ENCODE measurements at places on chromosomes 13 and 19.

GRCh38 chr13:26899202-26899601 lies 138.6 kb upstream of the GPR12 start:
- no peak for DNase-seq

- no peak for DNase-seq
Measured at GRCh38 chr19:38024992-38025908, 118.2 kb downstream of the SIPA1L3 start.

DNA sequence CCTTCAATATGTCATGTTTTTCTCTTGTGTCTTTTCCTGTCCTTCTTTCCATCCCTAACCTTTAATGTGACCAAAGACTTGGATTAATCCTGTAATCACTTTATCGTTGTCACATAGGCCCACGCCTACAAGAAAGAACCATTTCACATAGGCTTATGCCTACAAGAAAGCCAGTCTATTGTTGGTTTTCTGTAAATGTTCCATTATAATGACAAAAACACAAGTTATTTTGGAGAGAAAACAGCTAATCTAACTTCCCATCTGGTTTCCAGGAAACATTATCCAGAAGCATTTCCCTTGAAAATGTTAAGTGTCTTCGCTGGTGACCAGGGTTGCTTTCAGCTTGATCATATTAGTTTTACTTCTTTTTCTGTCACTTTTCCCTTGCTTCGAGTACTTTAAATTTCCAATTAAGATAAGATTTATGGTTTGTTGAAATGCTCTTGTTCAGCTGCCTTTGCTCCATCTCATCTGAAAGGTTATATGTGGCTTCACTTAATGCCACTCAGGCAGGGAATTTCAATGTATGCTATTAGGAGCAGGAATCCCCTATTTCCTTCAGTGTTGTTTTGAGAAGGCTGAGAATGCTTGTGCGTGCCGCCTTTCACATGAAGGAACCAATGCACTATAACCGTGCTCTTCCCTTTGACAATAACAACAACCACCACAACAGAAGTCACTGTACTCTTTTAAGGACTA lies 708.2 kb downstream of the EFNB2 start:
- no peak for DNase-seq

DNA sequence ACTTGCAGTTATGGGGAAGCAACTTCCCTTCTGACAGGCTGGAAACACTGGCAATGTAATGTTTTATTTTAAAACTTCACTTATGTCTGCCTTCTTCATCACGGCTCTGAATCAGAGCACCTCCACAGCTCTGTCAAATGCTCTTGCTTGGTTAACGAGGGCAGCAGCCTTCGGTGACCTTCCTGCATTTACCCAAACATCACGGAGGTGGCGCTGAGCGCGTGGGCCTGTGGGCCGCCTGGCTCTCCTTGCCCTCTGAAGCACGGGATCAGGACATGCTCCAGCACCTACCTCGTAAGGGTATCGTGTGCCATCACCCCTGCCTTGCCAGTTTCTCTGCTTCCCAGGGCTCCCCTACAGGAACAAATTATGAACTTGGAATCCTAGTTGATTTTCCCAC lies 310.0 kb downstream of the TEX29 start:
- no peak for DNase-seq

GRCh38 chr19:57302727-57303401 lies 17.4 kb upstream of the ZNF543 start:
- DNase-seq: no peak

DNA sequence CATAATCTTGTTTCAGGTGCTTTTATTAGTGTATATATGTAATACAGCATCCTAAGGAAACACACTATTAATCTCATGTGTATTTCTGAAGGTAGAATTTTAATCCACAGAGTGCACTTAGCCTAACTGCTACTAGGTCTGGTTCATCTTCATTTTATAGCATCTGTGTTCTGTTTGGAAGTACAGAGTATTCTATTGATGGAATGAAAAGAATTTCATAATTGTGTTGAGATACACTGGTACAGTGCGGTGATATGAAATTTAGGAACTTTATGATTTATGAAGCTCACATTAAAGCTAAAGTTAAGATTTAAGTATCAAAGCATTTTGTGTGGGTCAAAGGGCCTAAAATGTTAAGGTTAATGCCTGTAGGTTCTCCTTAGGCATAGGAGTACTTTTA lies 6.0 kb downstream of the PCDH17 start:
- no peak for DNase-seq

GRCh38 chr19:2478278-2478755 lies 2.4 kb downstream of the GADD45B start:
- DNase-seq: no peak

DNA sequence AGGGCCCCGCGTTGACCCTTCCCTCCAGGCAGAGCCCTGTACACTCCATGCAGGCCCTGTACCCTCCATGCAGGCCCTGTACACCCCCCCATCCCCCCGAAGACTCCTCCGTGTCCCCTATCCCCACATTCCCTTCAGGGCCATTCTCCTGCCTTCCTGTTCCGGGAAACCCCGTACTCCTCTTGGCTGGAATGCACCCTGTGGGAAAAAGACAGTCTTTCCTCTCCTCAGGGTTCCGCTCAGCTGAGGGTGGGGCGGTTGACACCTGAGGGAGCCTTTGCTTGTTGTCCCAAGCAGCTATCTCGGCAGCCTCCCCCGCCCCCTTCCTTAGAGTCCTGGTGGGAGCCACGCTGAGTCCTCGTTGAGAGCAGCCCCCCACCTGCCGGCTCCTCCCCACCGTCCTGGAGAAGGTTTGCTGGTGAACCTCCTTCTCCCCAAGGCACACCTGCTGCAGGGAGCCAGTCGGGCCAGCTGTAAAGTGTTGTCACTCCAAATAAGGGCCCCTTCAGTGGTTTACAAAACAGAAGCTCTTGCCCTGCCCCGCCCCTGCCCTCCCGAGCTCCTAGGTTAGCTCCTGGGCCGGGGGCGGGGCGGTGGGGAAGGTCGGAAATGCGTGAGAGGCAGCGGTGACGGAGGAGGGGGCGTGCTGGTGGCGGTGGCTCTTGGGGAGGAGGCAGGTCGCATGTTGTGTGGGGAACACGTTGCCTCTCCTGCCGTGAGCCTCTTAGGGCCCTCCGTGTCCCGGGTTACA lies 1.5 kb downstream of the GNA11 start:
- no peak for DNase-seq

DNA sequence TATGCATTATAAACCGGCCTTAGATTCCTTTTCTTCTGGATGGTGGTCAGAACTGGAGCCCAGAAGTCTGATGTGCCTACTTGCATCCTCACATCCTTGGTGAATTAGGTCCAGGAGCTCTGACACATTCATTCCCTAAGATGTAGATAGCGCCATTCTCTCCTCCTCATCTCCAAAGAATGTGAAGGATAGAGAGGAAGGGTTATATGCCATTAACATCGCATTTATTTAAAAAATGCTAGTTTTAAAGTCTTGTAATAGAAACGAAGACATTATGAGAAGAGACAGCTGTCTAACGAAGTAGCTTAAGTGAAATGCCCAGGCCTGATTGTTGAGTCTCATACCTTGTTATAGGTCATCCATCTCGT lies 9.7 kb downstream of the MBNL2 start:
- no peak for DNase-seq

DNA sequence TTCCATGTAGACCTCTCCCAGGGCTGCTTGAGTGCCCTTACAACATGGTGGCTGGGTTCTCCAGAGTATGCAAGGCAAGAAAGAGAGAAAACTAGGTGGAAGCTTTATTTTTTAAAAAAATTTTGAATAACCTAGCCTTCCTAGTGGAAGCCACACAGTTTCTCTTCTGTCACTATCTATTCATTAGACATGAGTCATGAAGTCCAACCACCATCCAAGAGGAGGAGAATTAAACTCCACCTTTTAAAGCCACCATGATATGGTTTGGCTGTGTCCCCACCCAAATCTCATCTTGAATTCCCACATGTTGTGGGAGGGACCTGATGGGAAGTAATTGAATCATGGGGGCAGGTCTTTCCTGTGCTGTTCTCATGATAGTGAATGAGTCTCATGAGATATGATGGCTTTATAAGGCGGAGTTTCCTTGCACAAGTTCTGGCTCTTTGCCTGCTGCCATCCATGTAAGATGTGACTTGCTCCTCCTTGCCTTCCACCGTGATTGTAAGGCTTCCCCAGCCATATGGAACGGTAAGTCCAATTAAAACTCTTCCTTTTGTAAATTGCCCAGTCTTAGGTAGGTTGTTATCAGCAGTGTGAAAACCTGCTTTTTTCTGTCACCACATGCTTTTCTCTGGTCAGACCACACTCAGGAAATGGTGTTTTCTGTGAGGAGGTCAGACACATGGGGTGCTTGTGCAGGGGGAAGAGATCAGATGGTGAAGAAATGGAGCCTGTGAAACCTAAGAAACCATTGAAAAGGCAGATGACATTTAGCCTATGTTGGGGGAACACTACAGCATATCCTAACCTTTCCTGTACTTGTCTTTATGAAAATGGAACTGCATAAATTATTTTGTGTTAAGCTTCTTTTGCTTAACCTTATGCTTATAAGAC lies 57.7 kb downstream of the ANKRD10 start:
- no peak for DNase-seq

GRCh38 chr13:70034286-70034685 lies 73.3 kb upstream of the ATXN8OS start:
- DNase-seq: no peak

GRCh38 chr19:18951721-18952281 lies 10.8 kb upstream of the HOMER3 start:
- DNase-seq: no peak

DNA sequence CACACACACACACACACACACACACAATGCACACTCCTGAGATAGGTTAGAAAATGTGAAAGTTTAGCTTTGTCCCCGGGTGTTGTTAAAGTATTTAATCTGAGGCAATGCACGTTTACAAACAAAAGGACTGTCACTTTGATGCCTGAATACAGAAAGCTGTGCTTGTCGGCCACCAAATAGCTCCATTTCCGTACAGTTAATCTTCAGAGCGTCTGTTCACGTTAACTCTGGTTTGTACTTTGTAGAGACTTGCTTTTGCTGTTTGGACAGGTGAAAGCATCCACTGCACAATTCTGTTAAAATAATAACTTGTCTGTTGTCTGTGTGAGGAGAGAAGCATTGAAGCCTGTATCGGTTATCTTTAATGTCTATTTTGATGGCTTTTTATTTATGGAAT lies 267.8 kb downstream of the FGF9 start:
- no peak for DNase-seq

- no peak for DNase-seq
Measured at GRCh38 chr19:9850235-9850959, 15.3 kb downstream of the PIN1 start.

DNA sequence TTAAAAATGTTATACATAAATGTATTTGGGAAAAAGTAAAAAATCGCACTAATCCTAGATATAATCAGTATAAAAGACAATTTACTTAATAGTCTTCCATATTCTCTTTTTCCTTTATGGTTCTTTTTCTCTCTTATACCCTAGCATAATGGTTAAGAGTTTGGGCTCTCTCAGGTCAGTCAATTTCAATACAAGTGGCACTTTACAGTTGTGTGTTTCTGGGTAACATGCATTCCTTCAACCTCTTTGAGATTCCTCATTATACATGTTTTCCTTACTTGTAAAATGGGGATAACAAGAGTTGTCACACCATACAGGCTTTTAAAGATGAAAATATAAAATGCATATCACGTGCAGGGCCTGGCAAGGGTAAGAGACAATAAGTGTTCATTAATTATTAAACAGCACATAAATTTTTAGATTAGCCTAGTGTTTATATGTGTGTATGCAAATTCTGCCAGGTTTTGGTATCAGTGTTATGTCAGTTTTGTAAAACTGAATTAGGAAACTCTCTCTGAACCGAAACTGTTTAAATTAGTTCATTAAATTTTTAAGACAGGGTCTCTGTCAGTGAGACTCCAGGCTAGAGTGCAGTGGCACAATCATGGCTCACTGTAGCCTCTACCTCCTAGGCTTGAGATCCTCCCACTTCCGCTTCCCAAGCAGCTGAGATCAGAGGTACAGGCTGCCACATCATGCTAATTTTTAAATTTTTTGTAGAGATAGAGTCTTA lies 49.8 kb downstream of the ELF1 start:
- DNase-seq: no peak

- no peak for DNase-seq
Measured at GRCh38 chr13:103236213-103236612, 170.0 kb upstream of the SLC10A2 start.

DNA sequence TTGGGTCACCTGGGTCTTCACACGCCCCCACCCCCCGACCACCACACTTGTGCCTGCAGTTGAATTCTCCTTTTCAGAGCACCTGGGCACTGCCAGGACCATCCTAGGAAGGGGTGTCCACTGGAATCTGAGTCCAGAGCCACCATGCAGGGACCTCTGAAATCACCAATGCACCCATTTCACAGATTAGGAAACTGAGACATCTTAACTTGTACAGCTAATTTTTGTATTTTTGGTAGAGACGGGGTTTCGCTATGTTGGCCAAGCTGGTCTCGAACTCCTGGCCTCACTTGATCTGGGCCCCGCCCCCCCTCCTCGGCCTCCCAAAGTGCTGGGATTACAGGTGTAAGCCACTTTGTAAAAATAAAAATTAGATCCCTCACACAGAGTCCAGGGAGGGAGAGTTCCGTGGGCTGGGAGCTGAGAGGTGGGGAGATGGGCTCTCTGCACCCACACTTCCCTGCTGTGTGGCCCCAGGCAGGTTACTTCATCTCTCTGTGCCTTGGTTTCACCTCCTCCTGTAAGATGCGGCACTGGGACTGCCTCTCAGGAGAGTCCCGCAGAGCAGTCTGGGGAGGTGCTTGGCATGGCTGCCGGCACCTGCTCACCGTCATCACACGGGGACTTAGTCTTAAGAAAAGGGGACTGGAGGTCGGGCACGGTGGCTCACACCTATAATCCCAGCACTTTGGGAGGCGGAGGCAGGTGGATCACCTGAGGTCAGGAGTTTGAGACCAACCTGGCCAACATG lies 45.9 kb upstream of the C19orf12 start:
- no peak for DNase-seq

- no peak for DNase-seq
Measured at GRCh38 chr13:86464193-86464592, 665.0 kb upstream of the SLITRK6 start.

DNA sequence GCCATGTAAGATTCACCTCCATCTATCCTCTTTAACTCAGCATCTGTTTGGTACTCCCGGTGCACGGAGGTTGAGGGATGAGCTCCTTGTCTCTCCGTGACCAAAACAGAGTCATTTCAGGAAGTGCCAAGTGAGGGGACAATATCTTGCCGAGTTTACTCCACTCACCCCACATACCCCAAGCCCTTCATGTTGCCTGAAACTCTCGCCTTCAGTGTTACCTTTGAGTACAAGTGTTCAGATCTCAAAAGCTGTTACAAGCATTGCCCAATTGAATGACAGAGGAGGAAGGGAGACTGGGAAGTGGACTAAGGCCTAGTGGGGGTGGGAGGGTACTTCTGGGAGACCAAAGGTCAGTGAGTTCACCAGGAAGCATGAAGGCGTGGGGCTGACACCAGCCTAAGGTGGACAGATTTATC lies 6.0 kb upstream of the SIGLEC12 start:
- no peak for DNase-seq

- no peak for DNase-seq
Measured at GRCh38 chr13:95505265-95505664, 47.3 kb upstream of the CLDN10 start.

- no peak for DNase-seq
Measured at GRCh38 chr13:58712191-58712590, 1080.6 kb downstream of the PCDH17 start.

Measured in GM18507 (cell line).